GM18507 (cell line): ENCODE measurements at places on chromosomes 4 and X.

DNA sequence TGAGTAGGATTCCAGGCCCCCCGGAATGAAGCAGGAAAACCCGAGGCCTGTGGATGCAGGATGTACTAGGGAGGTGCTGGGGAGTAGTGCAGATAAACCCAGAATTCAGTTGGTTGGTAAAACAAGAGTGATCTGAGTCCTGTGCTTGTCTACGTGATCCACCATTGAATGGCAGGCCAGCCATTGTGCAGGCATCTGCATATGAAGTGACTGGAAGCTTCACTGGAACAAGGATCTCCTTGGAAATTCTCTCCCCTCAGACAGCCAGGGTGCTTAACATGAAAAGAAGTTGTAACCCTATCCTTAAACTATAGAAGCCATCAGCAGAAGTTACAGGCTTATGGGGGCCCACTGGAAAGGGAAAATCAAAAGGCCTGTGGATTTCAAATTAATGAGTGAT, 656 bp upstream of the GSPT2 start:
- no peak for DNase-seq

GRCh38 chr4:7779432-7779768, 160.3 kb downstream of the AFAP1 start:
- DNase-seq, result no peak

DNA sequence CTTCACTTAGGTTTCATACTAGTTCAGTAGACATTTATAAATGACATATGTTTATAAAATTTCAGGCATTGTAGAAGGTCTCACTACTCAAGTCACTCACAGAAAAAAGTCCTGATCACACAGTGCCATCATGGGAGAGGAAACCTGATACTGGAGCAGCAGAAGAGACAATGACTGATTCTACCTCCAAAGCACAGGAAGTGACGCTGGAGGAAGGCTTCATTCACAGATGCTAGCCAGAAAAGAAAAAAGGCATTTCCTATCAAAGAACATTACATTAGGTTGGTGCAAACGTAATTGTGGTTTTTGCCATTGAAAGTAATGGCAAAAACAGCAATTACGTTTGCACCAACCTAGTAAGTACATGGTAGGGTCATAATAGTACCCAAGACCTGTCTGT, 79.5 kb downstream of the RASGEF1B start:
- no peak for DNase-seq

DNA sequence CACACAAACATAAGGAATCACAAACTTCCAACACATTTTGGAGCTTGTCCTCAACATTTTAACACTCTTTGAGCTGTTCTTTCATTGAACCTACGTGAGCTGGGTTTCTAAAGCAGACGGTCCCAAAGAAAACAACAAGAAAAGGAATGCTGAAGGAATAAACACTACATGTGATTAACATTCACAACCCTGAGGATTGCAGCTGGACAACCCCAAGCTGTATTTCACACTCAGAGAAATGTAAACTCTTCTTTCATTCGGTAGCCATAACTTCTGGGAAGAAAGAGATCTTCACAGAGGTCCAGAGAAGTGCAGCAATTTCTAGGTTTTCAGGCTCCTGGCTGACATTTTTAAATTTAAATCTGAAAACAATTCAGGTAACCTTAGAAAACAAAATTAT, 130.2 kb downstream of the CFAP299 start:
- DNase-seq, result no peak

GRCh38 chrX:39907964-39908661, 189.6 kb downstream of the BCOR start:
- no peak for DNase-seq

DNA sequence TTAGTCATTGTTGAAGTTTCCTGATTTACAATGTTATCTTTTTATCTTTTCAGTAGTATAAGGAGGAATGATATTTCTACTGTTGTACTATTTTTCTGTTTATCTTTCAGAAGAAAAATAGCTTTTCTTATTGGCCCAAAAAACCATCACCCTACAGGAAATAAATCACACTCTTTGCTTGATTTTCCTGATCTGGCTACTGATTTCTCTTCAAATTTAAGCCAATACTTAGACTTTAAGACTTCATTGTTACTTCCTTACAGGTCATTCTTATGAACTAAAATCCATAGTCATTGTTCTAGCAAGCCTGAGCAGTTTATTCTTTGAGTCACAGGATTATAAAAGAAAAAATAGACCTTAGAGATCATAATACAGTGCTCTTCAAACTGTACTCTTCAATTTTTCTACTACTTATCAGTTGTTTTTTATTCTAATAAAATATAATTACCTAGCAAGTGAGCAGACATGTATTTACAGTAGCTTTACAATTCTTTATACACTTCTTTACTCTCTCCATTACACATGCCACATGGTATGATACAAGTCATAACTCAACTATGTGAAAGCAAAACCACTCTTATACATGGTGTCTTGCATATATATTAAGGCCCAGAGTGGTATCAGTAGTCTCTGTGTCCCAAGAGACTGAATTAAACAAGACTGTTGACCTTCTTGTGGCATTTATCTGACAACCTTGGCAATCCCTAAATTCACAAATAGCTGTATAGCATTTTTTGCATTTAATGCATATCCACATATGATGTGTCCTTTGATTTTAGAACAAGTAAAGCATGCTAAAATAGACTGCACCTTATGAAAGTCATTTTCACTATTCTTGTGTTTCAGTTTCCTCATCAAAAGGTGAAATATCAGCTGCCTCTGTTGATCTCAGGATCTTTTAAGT, 47.9 kb downstream of the TET2 start:
- no peak for DNase-seq

DNA sequence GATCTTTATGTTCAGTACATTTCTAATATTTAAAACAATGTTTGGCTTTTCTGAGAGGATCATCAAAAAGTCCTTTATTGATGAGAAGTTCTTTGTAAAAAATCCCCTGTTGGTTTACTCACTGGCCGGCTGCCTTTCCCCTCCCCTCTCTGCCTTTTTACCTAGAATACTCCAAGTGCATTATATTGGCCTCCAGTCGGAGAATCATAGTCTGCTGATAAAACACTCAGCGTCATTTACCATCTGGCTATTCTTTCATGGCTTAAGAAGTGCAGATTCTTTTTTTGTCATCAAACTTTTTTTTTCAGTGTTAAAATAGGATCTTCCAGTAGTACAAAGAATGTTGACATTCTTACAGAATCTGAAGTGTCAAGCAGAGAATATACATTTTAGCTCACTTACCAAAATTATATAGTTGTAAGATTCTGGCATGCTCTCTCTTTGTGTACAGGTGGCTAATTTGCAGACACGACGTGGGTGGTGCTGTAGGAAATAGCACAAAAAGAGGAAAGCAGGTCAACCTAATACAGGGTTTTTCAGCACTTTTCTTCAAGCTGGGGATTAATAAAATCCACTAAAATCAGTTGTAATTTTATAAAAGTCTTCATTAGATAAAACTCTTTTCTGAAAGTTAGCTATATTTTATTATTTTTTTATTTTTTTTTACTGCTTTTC, 731.8 kb downstream of the KCTD8 start:
- no peak for DNase-seq

DNA sequence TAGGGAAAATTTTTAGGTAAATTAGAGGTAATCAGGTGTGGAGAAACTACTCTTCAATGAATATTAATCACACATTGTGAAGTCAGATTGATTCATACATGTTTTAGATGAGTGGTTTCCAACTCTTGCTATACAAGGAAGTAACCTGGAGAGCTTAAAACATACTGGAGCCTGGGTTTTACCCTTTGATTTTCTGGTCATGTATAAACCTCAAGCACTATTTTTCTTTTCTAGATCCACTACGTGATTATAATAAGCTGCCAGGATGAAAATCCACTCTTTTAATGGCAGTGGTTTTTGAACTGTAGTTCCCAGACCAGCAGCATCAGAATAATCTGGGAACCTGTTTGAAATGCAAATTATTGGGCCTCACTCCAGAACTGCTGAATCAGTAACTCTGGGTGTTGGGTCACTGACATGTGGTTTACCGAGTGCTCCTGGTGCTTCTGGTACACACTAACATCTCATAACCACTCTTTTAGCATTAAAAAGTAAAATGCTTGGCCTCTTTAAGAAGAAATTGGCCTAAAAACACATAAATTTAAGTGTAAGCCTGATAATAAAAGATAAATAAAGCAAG, 63.4 kb downstream of the DCAF12L1 start:
- no peak for DNase-seq

DNA sequence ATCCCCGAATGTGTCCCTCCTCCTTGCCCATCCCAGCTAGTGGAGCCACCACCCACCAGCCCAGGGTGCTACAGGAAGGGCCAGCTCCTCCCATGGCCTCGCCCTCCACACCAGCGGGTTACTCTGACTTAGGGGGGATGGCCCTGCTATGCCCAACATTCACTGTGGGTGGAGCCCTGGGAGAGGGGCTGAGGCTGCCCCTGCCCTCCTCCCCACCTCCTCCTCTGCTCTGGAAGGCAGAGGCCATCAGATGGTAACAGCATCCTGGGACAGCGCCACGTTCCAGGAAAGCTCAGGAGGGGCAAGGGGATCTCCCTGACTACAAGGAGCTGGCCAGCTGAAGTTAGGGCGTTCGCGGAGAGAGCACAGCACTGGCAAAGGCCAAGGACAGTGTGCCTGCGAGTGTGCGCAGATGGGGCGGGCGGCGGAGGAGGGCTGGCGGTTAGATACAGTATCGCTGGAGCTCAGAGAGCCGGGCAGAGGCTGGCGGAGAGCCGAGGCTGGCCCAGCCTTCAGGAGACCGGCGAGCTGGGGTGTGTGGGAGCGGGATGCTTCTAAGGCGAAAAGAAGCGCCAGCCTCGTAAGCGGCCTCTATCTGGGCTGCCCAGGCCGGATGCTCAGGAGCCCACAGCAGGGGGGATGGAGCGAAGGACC, 1.5 kb downstream of the JAKMIP1 start:
- no peak for DNase-seq

DNA sequence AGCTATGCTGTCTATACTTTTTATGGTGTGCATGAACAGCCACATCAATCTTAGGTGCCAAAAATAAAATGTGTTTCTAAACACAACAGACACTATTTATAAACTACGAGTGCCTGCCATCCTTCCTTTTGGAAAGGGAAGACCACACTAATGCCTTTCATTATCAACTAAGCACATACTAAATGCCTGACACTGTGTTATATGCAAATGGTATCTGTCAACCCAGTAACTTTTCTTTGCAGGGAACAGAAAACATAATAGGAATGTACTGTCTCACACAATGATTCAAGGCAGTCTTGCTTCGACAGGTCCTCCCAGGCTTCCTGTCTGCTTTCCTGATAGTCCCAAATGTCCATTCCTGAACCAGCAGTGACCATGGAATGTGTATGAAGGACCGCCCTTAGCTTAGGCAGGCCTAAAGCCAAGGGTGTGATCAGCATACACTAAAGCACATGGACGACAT, 43.8 kb downstream of the ADGRA3 start:
- no peak for DNase-seq

DNA sequence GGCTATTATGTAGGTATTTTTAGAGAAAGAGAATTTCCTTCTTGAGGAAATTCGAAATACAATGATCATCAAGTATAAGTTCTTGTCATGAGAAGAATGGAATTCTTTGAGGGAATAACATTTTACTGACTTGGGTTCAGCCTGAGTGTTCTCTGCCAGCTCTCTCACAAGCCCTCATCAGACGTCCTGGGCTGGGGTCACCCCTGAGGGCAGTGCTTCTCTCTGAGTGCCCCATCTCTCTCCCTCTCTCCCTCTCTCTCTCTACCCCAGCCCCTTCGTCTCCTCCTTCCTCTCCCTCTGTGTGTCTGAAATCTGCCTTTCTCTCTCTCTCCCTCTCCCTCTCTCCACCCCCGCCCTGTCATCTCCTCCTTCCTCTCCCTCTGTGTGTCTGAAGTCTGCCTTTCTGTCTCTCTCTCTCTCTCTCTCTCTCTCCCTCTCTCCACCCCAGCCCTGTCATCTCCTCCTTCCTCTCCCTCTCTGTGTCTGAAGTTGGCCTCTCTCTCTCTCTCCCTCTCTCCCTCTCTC, 241.7 kb upstream of the PSAPL1 start:
- no peak for DNase-seq

DNA sequence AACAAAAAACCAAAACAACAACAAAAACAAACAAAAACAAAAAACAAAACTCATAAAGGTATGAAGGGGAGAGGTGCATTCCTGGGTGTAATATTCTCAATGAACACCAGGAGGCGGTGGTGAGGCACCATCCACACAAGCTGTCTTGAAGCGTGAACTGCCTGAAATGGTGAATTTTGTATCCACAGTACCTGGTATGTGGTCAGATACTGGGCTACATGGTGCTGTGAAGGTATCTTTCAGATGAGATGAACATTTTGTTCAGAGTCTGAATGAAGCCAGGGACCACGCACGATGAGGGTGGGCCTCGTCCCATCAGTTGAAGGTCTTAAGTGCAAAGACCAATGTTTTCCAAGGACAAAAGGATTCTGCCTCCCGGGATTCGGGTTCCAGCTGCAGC, 58.5 kb downstream of the ASMT start:
- DNase-seq, result no peak

DNA sequence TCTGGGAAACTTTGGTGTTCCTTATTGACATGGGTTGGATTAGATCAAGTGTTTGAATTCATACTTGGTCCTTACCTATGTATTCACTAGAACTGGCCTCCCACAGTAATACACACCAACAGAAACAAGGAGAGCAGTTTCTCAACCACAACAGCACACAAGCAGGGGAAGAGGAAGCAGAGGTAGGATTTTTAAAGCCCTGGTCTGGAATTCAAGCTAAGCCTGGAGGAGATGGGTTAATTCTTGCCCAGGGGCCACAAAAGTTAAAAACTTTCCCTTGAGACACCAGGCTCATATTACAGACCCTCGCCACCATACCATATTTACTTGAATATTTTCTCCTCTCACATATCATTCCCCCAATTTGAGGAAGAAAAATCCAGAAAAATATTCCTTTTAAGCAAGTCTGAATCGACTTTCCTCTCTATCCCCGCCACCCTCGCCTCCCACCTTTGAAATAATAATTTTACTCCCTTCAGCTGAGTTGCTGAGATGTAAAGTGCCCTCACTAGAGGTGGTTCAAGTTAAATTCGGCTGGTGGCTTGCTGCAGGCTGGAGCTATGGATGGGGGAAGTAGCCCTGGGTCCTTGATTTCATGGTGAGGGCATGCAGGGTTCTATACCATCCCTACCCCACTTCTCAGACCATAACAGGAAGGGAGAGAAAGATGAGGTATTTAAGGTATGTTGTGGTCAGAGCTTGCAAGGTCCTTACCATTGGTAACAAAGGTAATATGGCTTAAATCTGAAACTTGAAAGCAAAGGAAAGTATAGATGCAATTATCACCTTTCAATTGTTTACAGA, 440.2 kb downstream of the INPP4B start:
- no peak for DNase-seq

DNA sequence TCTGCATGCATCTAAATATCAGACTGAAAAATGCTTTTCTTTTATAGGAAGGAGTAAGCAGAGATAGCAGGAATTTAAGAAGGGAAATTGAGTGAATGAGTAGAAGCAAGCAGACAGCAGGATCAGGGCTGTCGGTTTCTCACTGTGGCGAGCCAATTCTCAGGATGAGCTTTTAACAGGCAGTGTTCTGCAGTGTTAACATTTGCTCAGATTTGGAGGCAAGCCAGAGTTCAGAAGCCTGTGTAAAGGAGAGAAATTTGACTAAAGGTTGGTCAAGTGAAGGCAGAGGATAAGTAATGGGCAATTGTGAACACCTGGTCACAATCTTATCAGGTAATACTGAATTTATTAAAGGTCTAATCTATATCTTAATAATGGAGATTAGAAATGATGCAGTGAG, 133.3 kb upstream of the MAGEB16 start:
- no peak for DNase-seq
